ENCODE measurements at places on chromosomes 11 and 22. TPM values are rescaled to one million over a fixed set of nuclear protein-coding genes. Genes with fewer than 3 reads are reported as not detected.

GRCh38 chr11:113591117-113591516, 115.0 kb downstream of the TMPRSS5 start:
- H3K27me3 ChIP-seq, result no peaks in the 10 kb centered on the region
- H3K27ac ChIP-seq, result no peak overlapping the region
- no peak for DNase-seq
- H3K4me1 ChIP-seq, result no peaks in the 10 kb centered on the region
- H3K36me3 ChIP-seq, result no peaks in the 10 kb centered on the region

GRCh38 chr11:34565417-34566207, 52.0 kb upstream of the ELF5 start:
- no peaks in the 10 kb centered on the region for H3K27me3 ChIP-seq
- H3K4me1 ChIP-seq, result no peaks in the 10 kb centered on the region
- H3K4me3 ChIP-seq, result no peak overlapping the region
- H3K36me3 ChIP-seq, result no peaks in the 10 kb centered on the region
- no peak overlapping the region for H3K27ac ChIP-seq

DNA sequence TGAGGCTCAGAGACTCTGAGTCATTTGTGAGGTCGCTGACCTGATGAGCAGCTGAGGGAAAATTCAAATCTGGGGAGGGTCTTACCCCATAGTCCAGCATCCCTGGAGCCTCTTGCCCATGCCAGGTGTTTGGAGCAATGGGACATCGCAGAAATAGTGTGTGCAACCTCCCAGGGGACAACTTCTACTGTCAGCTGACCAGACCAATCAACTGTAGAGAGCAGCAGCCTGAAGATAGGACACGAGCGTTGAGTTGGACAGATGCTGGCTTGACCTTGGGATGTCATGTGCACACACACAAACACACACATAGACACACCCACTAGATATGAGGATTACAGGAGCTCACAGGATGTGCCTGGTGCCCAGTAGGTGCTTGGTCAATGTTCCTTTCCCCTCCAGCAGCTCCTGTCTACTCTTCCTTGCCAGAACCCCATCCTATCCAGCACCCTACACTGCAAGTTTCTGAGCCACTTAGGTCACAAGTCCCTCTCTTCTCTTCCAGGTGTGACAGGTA, 59.1 kb upstream of the MPEG1 start:
- no peaks in the 10 kb centered on the region for H3K27me3 ChIP-seq
- no peak for DNase-seq
- no peaks in the 10 kb centered on the region for H3K36me3 ChIP-seq
- H3K4me3 ChIP-seq, result no peak overlapping the region

The CASP12 gene
- total RNA-seq, result 2.4 TPM

DNA sequence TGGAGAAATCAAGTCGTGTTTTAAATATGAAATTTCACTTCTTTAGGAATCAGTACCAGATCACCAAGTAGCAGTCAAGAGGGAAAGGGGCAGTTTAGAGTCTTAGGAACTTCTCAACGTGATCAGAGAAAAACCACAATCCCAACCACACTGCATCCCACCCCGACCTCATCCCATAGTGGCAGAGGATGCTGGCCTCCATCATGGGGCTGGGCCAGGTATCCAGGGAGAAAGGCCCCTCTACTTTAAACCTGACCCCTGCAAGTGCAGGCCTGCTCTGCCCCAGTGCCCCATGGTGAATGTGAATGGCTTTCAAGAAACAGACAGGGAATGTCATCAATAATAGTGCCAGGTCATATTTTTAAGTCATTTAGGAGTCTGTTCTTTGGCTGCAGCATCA, 12.1 kb downstream of the CHST1 start:
- H3K27me3 ChIP-seq, result peaks cover 33% of the 10 kb centered on the region
- no peak overlapping the region for H3K4me3 ChIP-seq
- H3K36me3 ChIP-seq, result no peaks in the 10 kb centered on the region
- peak; percentile 26 for DNase-seq
- peaks cover 5% of the 10 kb centered on the region for H3K4me1 ChIP-seq
- no peak overlapping the region for H3K27ac ChIP-seq

GRCh38 chr11:36149538-36150242, 139.5 kb downstream of the COMMD9 start:
- no peaks in the 10 kb centered on the region for H3K36me3 ChIP-seq
- no peak for DNase-seq
- H3K4me1 ChIP-seq, result peaks cover 15% of the 10 kb centered on the region
- no peaks in the 10 kb centered on the region for H3K27me3 ChIP-seq
- H3K27ac ChIP-seq, result no peak overlapping the region

GRCh38 chr11:65207918-65208784, 26.4 kb downstream of the CAPN1 start:
- H3K27ac ChIP-seq, result peak overlapping the region; percentile 30
- no peak for DNase-seq
- no peaks in the 10 kb centered on the region for H3K27me3 ChIP-seq
- peaks cover 13% of the 10 kb centered on the region for H3K4me1 ChIP-seq

DNA sequence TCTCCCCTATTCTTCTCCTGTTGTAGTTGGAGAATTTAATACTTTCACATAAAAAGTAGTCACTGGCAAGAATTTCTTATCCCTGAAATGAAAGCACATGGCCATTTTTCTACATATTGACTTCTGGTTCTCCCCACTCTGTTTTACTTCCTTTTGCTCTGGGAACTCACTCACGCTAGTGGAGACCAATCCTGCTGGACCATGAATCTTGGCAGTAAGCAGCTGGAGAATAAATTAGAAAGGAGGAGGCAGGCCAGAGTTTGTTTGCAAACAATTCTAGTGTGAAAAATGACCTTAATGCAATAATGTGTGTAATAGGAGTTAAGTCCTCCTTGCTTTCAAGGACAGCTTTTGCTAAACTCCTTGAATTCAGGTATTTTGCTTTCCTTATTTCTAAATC, 412.3 kb upstream of the CHORDC1 start:
- no peaks in the 10 kb centered on the region for H3K27me3 ChIP-seq
- no peaks in the 10 kb centered on the region for H3K4me1 ChIP-seq
- no peak for DNase-seq
- no peaks in the 10 kb centered on the region for H3K36me3 ChIP-seq
- no peak overlapping the region for H3K27ac ChIP-seq

- DNase-seq, result peak; percentile 81
- H3K4me3 ChIP-seq, result no peak overlapping the region
- no peak overlapping the region for H3K27ac ChIP-seq
- no peaks in the 10 kb centered on the region for H3K4me1 ChIP-seq
Observed at GRCh38 chr22:24827296-24827695, 21.3 kb downstream of the SGSM1 start.

DNA sequence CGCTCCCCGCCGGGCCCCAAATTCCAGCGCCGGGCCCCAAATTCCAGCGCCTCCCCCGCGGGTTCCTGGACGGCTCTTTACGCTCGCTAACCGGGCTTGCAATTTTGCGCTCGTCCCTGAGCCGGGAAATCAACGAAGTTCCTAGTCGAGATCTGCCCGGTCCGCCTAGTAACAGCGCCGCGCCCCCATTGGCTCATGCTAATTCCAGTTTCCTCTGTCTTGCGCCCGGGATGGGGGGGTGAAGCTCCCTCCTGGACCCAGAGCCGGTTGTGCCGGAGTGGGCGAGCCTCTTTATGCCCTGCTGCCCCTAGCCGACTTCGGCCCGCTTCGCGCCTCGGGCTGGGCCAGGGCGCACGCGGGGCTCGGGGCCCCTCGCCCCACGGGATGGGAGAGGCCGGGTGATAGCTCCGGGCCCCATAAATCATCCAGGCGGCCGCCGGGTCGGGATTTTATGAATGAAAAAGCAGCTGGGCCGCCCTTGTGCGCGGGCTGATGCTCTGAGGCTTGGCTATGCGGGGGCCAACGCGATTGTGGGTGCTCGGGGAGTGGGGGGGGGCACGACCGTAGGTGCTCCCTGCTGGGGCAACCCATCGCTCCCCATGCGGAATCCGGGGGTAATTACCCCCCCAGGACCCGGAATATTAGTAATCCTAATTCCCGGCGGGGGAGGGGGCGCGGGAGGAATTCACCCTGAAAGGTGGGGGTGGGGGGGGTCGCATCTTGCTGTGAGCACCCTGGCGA, 1.8 kb upstream of the CCND1 start:
- H3K4me3 ChIP-seq, result peak overlapping the region; percentile 55
- peaks cover 10% of the 10 kb centered on the region for H3K27me3 ChIP-seq

GRCh38 chr22:47356511-47357011, 594.1 kb downstream of the TBC1D22A start:
- no peak overlapping the region for H3K4me3 ChIP-seq
- no peaks in the 10 kb centered on the region for H3K36me3 ChIP-seq
- DNase-seq, result no peak
- H3K27me3 ChIP-seq, result no peaks in the 10 kb centered on the region
- H3K27ac ChIP-seq, result no peak overlapping the region

DNA sequence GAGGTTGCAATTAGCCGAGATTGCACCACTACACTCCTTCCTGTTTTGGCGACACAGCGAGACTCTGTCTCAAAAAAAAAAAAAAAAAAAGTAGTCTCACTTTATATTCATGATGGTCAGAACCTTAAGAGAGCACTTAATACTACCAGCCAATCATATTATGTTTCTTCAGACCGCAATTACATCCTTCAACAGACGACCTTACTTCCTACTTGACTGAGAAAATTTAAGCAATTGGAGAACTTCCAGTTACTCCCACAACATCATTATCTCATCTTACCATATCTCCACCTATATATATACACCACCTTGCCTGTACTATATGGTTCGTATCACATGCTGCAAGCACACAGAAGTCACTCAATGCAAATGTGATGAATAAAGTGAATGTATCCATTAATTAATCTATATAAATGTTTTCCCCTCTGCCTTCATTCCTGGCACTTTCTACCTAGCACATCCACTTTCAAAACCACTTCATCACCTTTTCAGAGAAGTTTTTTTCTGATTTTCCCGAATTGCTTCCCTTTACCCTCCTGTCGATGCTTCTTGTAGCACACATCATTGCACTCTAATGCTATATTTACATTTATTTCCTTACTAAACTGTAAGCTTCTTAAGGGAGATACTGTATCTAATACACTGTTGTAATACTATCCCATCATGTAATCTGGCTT, 13.8 kb downstream of the ATP5MG start:
- peaks cover 5% of the 10 kb centered on the region for H3K36me3 ChIP-seq
- H3K4me1 ChIP-seq, result no peaks in the 10 kb centered on the region
- no peaks in the 10 kb centered on the region for H3K27me3 ChIP-seq
- no peak for DNase-seq
- H3K27ac ChIP-seq, result no peak overlapping the region
- no peak overlapping the region for H3K4me3 ChIP-seq

DNA sequence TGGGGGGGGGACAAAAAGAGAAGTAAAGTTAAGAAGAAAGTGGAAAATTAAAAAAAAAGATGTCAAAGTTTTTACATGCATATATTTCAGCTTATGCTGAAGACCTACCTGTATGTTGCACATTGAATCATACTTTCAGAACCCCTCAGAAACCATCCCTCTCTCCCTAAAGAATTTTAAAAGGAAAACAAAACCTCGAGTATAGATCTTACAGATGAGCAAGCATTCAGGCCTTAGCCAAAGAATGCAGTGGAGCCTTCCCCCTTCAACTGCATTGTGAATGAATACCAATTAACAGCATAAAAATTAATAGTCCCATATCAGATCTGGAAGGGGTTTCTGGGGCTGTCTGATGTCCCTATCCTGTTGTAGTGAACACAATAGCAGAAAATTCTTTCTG, 16.3 kb downstream of the KDELR3 start:
- no peak overlapping the region for H3K4me3 ChIP-seq
- H3K27me3 ChIP-seq, result no peaks in the 10 kb centered on the region
- peaks cover 94% of the 10 kb centered on the region for H3K36me3 ChIP-seq
- H3K27ac ChIP-seq, result no peak overlapping the region
- no peaks in the 10 kb centered on the region for H3K4me1 ChIP-seq

GRCh38 chr22:42868751-42869251, 11.7 kb upstream of the ARFGAP3 start:
- DNase-seq, result peak; percentile 85
- peaks cover 45% of the 10 kb centered on the region for H3K36me3 ChIP-seq
- H3K27ac ChIP-seq, result peak overlapping the region; percentile 34
- H3K27me3 ChIP-seq, result no peaks in the 10 kb centered on the region

The LINC01488 gene
- total RNA-seq, result not detected

The CDCA5 gene
- total RNA-seq, result 1.7 TPM

DNA sequence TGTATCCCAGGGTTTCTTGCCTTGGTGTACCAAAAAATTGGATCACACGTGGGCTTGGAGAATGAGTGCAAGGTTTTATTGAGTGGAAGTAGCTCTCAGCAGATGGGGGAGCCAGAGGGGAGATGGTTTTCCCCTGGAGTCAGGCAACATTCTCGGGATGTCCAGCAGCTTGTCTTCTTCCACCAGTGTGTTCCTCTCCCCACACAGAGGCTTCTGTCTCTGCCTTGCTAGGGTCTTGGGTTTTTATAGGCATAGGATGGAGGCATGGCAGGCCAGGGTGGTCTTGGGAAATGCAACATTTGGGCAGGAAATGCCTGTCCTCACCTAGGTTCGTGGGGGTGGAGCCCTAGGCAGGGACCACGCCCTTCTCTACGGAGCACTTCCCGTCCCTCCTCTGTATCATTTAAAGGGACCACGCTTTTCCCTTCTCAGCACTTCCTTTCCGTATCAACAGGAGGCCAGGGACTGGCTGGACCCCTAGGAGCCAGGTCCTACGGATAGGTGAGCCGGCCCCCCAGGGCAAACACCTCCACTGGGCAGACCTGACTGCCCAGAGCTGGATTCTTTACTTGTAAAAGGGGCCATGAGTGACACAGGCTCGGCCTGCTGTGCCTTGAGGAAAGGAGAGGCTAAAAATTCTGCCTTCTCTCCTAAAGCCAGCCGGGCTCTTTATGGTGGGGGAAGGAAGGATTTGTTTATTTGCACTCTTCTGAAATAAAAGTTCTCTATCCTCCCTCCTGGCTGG, 55.3 kb upstream of the CCDC188 start:
- no peaks in the 10 kb centered on the region for H3K27me3 ChIP-seq
- peak; percentile 85 for DNase-seq
- H3K27ac ChIP-seq, result peak overlapping the region; percentile 89
- H3K4me3 ChIP-seq, result peak overlapping the region; percentile 74
- peaks cover 41% of the 10 kb centered on the region for H3K4me1 ChIP-seq

DNA sequence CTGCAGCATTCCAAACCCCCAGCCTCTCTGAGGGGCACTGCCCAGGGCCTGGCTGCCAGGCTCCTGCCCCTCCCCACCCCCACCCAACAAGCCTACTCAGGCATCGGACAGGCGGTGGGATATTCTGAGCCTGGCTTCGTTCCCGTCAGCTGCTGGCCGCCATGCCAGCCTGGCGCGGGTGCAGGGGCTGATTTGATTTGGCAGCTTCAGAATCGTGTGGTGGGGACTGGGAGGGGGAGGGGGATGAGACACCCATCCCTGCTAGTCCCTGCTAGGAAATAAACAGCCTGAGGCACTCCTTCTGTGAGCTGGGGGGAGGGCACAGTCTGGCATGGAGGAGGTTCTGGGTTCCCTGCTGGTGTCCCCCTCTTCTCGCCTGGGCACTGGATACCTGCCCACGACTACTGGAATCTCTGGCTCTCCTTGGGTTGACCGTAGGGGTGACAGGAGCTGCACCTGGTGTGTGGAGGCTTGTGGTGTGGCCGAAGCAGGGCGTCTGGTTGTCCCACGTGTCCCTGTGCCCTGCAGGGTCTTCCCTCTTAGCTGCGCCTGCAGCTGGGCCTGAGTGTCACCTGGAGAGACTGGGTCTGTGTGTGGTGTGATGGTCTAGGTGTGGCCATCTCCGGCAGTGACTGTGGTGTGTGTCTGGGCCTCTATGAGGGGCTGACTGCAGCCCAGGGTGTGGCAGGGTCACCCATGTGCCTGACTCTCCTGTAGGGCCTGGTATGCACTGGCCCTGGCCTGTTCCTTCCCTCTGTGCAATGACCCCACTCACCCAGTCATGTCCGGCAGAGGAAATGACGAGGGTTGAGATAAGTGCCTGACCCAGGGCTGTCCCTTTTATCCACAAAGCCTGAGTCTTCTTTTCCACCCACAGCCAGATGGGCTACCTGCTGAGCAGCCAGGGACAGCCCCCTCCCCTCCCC, 42.2 kb downstream of the PDE2A start:
- no peaks in the 10 kb centered on the region for H3K4me1 ChIP-seq
- no peak overlapping the region for H3K4me3 ChIP-seq
- DNase-seq, result no peak
- no peaks in the 10 kb centered on the region for H3K36me3 ChIP-seq

Measured in upper lobe of right lung (tissue), 1 donor.